NCI-H1930 (cell line): ENCODE measurements at places on chromosomes 2 and 18.

GRCh38 chr18:55910296-55910695, 322.3 kb upstream of the TCF4 start:
- no peak for DNase-seq

GRCh38 chr2:227545990-227546389, 52.7 kb upstream of the SCYGR2 start:
- no peak for DNase-seq

DNA sequence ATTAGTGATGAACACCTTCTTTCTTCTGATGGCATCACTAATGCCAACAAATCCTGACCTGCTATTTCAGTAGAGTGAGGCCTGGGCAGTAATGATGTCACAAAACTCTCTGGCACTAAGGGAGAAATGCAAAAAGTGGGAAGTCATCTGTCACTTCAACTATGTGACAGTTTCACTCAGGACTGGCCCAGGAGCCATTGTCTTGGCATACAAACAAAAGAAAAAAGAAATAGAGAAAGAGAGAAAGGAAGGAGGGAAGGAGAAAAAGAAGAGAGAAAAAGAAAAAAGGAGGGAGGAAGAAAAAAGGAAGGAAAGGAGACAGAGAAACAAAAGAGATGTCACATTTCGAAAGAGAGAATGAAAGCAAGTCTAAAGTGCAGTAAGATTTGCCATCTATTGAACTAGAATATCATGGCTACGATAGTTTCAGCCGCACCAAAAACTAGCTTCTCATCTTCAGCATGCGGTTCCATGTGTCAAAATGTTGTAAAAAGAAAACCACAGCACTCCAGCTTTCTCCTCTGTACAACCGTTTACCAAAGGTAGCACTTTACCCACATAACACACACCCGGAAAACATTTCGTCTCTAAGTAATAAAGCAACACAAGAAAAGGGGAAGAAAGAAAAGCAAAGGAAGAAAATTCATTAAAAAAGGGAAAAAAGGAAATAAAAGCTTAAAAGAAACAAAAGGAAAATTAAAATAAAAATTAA, 50.1 kb downstream of the CD226 start:
- no peak for DNase-seq

GRCh38 chr2:10934979-10935350, 23.2 kb downstream of the KCNF1 start:
- DNase-seq = no peak

- DNase-seq = no peak
Measured at GRCh38 chr2:7816944-7817343, 864.9 kb upstream of the ID2 start.

DNA sequence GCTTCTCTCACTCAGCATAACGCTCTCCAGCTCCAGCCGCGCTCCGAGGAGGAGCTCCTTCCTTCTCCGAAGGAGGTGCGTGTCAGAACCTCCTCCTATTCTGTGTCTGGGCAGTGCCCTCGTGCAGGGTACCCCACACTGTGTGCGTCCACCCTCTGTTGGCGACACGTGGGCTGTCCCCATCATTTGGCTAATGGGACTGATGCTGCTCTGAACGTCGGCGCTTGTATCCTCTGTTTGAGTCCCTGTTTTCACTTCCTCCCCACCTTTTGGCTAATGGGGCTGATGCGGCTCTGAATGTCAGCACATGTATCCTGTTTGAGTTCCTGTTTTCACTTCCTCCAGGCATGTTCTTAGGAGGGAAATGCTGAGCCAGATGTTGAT, 22.2 kb downstream of the KCNG2 start:
- DNase-seq = no peak

DNA sequence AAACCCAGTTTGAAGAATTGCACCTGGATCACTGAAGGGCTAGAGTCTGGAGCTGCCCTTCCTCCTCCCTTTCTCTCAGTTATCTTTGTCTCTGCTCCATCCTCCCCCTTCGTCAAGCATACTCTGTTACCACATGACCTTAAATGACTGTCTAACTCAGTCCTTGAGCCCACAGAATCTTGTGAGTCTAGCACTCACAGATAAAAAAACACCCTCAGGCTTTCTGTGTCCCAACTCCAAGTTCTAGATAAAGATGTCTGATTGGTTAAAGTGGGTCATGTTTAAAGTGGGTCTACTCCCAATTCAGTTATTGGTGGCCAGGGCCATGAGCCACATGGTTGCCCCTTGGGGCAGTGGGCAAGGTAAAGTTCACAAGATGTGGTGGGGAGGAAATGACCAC, 53.5 kb upstream of the CYP1B1 start:
- DNase-seq = no peak

GRCh38 chr2:189659734-189660133, 1.5 kb upstream of the ASNSD1 start:
- DNase-seq = no peak

GRCh38 chr18:24011123-24011917, 3.2 kb upstream of the TTC39C start:
- DNase-seq = no peak

DNA sequence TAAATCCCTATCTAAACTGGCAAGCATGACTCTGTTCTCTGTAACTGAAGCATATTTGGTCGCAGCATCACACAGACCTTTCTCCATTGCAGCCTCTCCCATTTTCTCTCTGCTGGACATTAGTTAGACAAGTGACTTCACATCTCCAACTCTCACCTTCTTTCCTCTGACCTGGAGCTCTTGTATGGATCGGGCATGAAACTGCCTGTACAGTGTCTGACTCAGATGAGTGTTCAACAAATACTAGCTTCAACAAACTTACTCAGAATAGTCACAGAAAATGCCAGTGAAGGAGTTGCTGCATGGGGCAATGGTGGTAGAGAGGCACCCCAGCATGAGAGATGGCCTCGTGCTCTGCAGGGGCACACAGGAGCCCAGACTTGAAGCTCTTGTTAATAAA, 104.7 kb upstream of the COPS8 start:
- DNase-seq = no peak

DNA sequence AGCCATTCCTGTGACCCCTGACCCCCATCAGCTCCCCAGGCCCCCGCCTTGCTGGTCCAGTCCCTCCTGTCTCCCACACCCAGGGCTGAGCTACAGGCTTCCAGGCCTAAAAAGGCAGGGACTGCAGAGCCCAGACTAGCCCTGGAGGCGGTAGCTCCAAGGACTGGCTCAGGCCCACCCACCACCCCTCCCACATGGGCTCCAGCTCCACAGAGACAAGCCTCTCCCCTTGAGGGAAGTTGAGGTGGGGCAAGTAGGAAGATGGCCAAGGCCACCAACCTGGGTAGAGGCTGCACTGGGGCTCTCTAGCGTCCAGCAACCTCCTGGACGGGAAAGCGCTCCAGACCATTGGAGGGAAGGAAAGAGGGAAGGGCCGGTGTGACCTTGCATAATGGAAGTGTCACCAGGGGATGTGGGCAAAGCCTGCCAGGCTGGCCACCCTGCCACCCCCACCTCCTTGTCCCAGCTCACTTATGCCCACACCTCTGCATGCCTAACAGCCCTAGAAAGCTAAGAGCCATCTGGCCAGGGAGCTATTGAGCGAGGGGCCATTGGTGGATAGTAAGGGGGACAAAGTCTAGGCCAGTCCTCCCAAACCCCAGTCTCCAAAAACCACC, 63.1 kb downstream of the TNS1 start:
- no peak for DNase-seq

DNA sequence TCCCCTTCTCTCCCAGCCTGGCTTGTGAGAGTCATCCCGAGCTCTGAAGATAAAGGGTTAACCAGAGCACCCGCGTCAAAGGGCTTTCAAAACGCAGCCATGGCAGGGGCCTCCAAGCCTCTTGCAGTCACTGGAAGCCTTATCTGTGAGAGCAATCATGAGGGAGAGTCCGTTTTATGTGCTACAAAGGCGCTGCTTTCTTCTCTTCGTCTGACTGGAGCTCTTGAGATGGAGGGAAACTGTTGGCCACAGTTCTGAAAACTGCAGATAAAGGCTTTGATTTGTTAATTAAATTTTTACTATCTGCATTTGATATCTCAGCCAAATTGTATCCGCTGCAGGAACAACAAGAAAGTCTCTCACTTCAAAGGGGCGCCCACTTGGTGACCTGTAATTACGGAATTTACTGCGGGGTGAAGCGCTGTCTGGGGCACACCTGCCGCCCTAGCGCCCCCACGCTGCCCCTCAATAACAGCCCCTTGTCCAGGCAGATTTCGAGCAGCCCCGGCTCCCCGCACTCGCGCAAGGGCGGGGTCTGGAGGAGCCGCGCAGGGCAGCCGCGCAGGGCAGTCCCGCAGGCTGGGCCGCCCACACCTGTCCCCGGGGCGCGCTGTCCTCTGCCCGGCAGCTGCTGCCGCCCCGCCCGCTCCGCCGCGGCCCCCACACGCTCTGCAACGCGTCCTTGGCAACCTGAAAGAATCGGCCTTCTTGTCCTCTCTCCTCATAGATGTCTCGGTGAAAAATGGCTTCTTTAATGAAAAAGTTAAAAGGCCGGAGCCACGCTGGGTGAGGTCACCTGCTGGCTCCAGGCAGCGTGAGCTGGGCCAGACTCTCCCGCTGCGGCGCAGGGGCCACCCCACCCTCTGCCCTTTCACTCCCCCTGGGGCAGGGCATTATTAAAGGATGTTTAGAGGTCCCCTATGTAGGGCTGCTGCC, 217.9 kb downstream of the VAPA start:
- no peak for DNase-seq

- DNase-seq = peak; percentile 51
Measured at GRCh38 chr2:176187899-176188773, at the start of gene HOXD1. TSS of gene HOXD1 (plus strand) at chr2:176188668. CDS start at chr2:176188802, 134 bp downstream.

DNA sequence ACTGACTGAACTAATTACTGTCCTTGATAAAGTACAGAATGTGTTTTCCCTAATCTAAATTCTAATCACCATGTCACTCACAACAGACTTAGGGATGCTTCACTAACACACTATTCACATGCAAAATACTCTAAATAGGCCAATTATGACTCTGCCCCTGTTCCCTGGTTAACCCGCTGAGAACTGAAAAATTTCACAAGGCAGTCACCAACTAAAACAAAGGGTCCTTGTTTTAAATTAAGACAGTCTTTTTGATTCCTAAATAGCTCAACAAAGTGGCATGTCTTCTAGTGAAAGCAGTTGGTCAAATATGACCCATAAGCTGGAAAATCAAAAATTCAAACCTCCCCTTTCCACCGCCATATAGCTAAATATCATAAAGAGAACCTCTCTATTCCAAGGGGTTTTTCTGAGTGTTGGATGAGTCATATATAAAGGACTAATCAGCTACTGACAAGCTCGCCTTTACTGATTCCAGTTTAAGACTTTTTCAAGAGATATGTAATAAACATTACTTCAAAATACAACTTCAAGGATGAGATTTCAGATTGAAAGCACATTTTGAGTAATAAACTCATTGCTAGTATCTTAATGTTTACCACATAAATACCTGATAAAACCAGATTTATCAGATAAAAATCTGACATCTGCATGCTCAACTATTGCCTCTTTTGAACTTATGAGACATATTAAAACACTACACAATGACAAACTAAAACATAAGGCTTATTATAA, 235.8 kb downstream of the TCF4 start:
- no peak for DNase-seq

DNA sequence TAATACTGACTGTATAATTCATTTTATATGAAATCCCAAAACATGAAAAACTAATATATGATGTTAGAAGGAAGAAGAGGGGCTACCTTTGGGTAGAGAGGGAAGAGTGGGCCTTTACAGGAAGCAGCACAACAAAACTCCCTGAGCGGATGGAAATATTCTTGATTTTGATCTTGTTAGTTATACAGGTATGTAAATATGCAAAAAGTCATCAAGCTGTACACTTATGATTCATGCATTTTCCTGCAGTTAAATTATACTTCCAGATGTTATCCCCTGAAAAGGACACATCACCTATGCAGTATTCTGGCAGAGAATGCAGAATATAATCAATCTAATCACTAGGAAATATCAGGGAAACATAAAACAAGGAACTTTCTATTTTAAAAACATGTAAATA, 249.4 kb upstream of the MGAT5 start:
- no peak for DNase-seq

DNA sequence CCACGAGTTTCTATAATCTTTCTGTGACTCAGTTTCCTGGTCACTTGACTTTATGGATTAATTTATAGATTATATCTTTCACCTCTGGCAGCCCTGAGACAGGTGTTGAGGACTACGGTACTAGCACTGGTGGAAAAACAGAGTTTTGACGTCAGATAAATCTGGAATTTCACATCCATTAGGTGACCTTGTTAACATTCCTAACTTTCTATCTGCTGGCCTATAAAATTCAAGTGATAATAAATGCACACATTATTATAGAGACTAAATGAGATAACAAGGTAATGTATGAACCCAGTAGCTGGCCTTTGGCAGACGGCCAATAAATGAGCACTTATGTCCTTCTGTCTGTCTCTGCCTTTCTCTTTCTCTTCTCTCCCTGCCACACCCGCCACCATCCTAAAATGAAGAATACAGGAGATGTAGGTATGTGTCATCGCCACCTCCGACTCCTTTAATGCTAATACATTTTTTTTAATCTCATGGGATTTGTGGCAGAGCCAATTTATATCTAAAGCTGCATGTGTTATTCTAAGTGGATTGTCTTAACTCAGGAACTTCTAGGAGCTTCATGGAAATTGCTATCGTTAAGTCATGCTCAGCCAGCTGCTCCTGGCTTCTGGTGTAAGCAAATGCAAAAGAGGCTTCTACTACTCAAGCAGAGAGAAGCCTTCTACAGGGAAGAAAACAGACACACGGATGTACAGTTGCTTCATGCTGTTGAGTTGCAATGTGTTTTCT, 2.3 kb downstream of the TM4SF20 start:
- DNase-seq = no peak

DNA sequence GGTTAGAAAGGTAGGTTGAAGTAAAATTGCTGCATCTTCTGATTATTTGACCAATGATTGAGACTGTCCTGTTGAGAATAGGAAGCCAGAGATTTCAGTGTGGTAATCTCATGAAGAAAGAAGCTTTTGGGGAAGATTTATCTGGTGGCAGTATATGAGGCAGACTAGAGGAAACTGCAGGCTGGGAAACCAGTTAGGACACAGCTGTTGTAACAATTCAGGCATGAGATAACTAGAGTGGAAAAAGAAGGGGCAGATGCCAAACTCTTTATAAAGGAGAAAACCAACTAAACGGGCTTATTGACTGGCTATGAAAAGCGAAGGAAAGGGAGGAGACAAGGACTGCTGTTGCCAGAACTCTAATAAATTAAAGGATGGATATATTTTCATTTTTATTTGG, 155.6 kb downstream of the TTC27 start:
- DNase-seq = no peak

- no peak for DNase-seq
Measured at GRCh38 chr2:224309176-224309575, 92.7 kb downstream of the FAM124B start.

DNA sequence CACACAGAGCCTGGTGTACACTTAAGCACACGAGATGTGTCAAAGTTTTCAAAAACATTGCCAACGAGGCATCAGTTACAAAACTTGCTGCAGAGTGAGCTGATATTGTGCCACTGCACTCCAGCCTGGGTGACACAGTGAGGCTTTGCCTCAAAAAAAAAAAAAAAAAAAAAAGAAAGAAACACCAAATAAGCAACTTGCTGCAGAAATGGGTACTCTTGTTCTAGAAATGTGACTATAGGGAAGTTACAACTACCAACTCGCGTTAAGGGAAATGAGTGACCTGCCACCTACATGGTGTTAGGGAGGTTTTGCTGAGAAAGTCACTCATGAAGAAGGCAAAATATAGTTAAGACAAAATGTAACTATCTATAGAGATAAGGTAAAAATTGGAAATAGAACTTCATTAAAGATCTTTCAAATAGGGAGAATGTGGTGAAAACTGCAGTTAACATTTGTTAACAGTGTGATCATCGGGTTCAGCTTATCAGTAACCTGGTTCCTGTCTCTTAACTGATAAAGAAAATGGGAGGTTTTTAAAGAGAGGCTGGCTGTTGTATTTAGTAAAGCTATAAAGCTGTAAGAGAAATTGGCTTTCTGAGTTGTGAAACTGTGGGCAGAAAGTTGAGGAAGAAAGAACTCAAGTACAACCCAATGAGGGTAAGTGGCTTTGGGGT, at the start of gene IL1RL1:
TSS of gene IL1RL1 (plus strand) at position 600 of the 677 bp plus-strand sequence. CDS start 26,702 bp downstream, outside the sequence.
- no peak for DNase-seq
